ENCODE measurements at places on chromosomes 6 and 20. TPM values are rescaled to one million over a fixed set of nuclear protein-coding genes. Genes with fewer than 3 reads are reported as not detected.
A peak's percentile ranks its signal among the peaks of the same experiment; 100 is the strongest.

SLA2 gene
- not detected for total RNA-seq

CASS4 gene
- total RNA-seq = 0.15 TPM

DNA sequence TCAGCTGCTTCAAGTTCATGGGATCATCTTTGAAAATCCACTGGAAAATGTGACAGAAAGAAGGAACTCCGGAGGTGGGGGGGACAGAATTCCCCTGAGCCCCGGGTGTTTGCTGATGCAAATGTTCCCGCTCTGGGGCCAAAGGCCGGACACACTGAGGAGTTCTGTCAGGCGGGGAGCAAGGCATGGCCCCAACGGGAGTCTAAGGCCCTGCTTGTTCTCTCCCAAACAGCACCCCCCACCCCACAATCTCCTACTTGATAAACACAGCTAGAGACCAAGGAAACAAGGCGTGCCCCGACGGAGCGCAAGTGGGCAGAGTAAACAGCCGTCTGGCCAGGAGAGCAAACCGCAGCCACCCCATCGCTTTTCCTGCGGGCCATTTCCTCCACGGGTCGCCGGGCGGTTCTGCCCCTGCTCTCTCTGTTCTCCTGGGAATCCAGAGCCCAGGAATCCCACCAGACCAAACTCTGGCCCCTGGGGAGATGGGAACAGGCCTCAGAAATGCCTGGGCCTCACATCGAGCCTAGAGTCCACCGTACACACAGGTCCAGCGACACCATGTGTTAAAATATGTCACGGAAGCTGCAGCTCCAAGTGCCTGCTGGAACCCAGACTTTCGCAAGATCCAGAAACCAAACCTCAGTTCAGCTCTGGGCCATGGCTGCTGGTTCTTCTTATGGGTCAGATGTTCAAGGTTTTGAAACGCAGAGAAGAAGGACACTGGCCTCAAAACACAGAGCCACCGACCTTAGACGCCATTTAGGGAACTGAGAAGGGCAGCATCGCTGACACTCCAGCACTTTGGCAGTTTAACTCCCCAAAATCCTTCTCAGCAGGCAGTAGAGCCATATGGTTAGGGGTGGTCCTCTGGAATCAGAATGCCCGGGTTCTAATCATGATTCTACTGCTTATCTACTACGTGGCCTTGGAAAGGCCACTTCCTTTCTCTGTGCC is 104.2 kb downstream of the PREX1 start:
- H3K27me3 ChIP-seq = no peaks in the 10 kb centered on the region
- peaks cover 6% of the 10 kb centered on the region for H3K4me1 ChIP-seq
- DNase-seq = no peak
- H3K36me3 ChIP-seq = no peaks in the 10 kb centered on the region
- H3K27ac ChIP-seq = no peak overlapping the region

SLC26A8 gene
- total RNA-seq = not detected

DNA sequence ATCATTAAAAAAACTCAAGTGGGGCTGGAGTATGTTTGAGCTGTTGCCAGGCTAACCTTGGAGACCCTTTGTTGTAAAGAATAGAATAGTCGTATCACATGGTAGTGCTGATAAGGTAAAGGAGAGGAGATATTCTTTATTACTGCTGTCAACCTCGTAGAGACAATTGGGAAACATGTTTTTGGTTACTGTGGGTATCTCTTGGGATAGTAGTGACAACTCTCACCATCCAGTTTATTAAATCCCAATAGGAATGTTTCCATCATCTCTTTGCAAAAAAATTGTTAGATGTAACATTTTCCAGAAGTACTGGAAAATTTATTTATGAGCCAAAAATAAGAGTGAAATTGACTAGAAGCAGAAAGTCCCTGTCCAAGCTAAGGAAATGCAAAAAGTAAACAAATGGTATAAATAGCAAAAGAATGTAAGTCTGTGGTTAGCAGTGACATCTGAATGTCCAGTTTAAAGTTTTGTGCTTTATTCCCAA is 829.3 kb upstream of the CITED2 start:
- no peak for DNase-seq
- H3K36me3 ChIP-seq = no peaks in the 10 kb centered on the region
- H3K27me3 ChIP-seq = no peaks in the 10 kb centered on the region
- H3K4me3 ChIP-seq = no peak overlapping the region
- H3K4me1 ChIP-seq = peaks cover 18% of the 10 kb centered on the region

GRCh38 chr6:168884646-168885086 is 369.0 kb downstream of the THBS2 start:
- no peak overlapping the region for H3K4me3 ChIP-seq
- no peaks in the 10 kb centered on the region for H3K4me1 ChIP-seq
- H3K27ac ChIP-seq = no peak overlapping the region
- peak; percentile 33 for DNase-seq
- peaks cover 22% of the 10 kb centered on the region for H3K27me3 ChIP-seq

DNA sequence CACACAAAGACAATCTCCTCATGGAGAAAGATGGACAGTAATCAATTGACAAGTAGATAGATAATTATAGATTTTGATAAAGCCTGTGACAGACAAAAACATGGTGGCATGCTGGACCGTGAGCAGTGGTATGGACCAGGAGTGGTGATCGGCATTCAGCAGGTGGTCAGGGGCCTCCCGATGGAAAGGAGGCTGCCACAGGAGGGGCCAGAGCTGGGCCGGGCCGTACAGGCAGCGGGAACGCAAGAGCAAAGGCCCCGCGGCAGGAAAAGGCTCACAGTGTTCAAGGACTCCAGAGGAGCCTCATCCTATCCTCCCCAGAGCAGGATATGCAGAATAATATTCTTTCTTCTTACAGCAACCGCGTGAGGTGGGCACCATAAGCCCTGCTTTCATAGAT is 123.7 kb downstream of the EYA2 start:
- H3K27ac ChIP-seq = no peak overlapping the region
- no peak for DNase-seq
- H3K36me3 ChIP-seq = no peaks in the 10 kb centered on the region

Data from PC-9 (cell line).